Bronchial epithelial cell (primary cell): ENCODE measurements at places on chromosomes 7 and 10. TPM values are rescaled to one million over a fixed set of nuclear protein-coding genes. Genes with fewer than 3 reads are reported as not detected.

Gene IQCE
- total RNA-seq: 6.3 and 6.9 TPM in 2 replicates

Gene CPVL
- total RNA-seq: not detected in 2 replicates

Gene C10orf105
- total RNA-seq: not detected in 2 replicates

Gene LIPM
- total RNA-seq: not detected in 2 replicates

Gene SRGN
- 0.26 and 1.0 TPM in 2 replicates for total RNA-seq

Gene PLAC9
- 0.13 TPM in 1 of 2 replicates, not detected in the other for total RNA-seq

Gene HYAL4
- total RNA-seq: under 0.01 and 0.13 TPM in 2 replicates

Gene ZFYVE27
- total RNA-seq: 15.3 and 19.1 TPM in 2 replicates
